Activated naive CD4-positive, alpha-beta T cell treated with anti-CD3 and anti-CD28 coated beads for 36 hours (primary cell): ENCODE measurements at places on chromosomes 5 and 9. TPM values are rescaled to one million over a fixed set of nuclear protein-coding genes. Genes with fewer than 3 reads are reported as not detected.

DNA sequence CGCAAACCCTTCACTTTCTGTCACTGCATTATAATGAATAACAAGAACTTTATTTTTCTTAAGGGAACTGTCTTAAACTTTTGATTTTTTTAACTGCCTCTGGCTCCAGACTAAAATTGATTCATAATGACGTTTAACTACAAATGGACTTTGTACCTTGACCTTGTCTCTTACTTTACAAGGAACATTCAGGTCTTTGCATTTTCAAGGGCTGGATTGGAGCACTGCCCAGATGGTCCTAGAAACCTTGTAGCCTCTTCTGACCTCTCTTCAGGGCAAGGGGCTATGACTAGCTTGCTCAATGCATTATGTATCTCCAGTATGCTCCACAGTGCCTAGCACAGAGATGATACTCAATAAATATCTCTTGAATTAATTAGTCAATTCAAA, 612.6 kb upstream of the CLINT1 start:
- no peak overlapping the region for H3K27ac ChIP-seq
- no peak overlapping the region for H3K4me3 ChIP-seq
- no peaks in the 10 kb centered on the region for H3K27me3 ChIP-seq
- H3K36me3 ChIP-seq, result no peaks in the 10 kb centered on the region

- peaks cover 3% of the 10 kb centered on the region for H3K27me3 ChIP-seq
- H3K4me3 ChIP-seq, result no peak overlapping the region
- H3K4me1 ChIP-seq, result no peaks in the 10 kb centered on the region
- no peaks in the 10 kb centered on the region for H3K36me3 ChIP-seq
- DNase-seq, result no peak
These were observed 31.6 kb downstream of the ABLIM3 start for GRCh38 chr5:149172709-149173505.

DNA sequence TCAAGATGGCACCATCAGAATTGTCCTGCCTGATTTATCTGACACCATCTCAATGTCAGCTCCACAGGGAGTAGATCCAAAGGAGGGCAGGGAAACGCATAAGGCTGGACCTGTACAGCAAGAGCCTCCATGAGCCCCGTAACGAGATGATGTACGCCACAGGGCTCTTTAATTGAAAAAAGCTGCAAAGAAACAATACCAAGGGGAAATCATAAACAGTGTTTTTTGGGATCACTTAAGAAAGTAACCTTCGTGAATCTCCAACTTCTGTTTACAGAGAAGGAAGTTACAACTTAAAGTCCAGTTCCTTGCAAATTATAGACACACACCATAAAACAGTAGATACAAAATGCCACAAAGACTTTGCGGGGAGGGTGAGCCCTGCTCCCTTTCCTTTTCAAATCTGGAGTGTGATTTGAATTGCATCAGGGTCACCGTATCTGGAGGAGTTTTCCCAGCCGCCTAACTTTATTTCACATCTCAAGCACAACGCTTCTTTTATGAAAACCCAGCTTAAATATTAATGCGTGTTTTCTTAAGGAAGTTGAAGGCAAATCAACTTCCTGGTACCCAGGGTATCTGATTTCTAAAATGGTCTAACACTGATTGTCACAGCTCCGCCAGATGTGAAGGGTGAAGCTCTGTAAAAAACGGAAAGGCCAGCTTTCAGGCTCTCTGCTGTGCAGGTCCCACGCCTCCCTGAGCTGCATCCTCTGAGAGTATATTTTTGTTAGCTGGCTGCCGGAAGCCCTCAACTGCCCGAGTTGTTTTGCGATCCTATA, 88.9 kb downstream of the EBF1 start:
- peaks cover 8% of the 10 kb centered on the region for H3K27me3 ChIP-seq
- DNase-seq, result no peak
- H3K4me1 ChIP-seq, result peaks cover 12% of the 10 kb centered on the region
- H3K4me3 ChIP-seq, result peak overlapping the region; percentile 23
- H3K27ac ChIP-seq, result no peak overlapping the region
- H3K36me3 ChIP-seq, result no peaks in the 10 kb centered on the region

DNA sequence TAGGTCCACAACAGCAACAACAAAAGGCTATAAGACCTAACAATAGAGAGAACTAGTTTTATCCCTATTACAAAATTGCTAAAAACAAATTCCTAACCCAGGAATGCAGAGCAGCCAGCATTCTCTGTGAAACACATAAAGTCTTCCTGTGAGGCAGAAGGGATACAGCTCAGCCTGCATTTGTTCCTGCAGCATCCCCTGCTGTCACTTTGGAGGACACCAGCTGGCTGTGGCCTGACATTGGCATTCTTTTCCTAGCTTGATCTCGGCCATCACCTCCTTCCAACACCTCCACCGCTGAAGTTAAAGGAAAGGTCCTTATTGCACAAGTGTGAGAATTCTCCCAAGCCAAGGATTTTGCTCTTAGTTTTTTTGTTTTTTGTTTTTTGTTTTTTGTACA, 186.1 kb downstream of the SNCAIP start:
- no peaks in the 10 kb centered on the region for H3K36me3 ChIP-seq
- H3K27ac ChIP-seq, result no peak overlapping the region
- H3K4me3 ChIP-seq, result no peak overlapping the region
- no peaks in the 10 kb centered on the region for H3K4me1 ChIP-seq
- H3K27me3 ChIP-seq, result peaks cover 2% of the 10 kb centered on the region
- DNase-seq, result no peak

GRCh38 chr9:36276781-36277181, 18.5 kb upstream of the GNE start:
- no peaks in the 10 kb centered on the region for H3K27me3 ChIP-seq
- no peak overlapping the region for H3K4me3 ChIP-seq
- no peak for DNase-seq
- no peaks in the 10 kb centered on the region for H3K4me1 ChIP-seq
- no peaks in the 10 kb centered on the region for H3K36me3 ChIP-seq

- DNase-seq, result no peak
- H3K36me3 ChIP-seq, result peaks cover 2% of the 10 kb centered on the region
- H3K27me3 ChIP-seq, result no peaks in the 10 kb centered on the region
- H3K4me3 ChIP-seq, result no peak overlapping the region
These were observed 241.5 kb downstream of the PAPPA start for GRCh38 chr9:116394894-116395698.

DNA sequence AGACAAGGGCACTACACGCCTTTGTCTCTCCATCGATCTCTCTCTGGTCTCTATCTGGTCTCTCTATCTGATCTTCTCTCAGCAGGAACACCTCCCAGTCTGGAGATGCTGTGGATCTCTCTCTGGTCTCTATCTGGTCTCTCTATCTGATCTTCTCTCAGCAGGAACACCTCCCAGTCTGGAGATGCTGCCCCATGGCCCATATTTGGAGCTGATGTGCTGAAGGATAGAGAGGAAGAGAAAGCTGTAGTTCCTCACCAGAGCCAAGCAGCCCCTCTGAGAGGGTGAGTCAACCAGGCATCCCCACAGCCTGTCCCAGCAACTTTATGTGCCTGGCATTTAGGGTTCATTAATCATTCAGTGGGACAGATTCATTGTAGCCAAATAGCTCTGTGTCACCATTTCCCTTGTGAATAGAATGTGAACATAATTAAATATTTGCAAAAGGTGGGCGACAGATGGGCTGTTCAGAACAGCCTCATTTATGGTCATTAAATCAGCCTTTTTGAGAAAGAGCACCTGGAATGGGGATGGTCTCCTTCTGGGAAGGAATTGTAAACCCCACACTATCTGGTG, 189.3 kb upstream of the MAST4 start:
- no peak overlapping the region for H3K4me3 ChIP-seq
- H3K36me3 ChIP-seq, result no peaks in the 10 kb centered on the region
- no peak for DNase-seq
- H3K4me1 ChIP-seq, result no peaks in the 10 kb centered on the region
- H3K27ac ChIP-seq, result no peak overlapping the region

DNA sequence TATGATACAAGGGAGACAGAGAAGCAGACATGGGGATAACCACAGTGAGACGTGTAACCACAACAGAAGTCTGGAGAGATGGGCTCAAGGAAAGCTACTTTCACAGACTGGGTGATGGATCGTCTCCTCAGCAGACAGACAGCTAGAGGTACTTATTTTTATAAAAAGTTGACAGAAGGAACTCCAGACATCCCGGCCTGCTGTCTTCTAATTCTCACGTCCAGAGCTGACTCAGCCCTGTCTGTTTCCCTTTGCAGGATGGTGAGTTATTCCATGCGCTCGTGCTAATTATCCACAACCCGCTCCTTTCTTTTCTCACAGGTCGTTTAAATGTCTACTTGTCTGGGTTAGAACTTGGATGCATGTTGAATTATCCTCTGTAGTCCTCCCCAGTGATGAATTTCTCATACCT, 304.5 kb downstream of the CWC27 start:
- H3K36me3 ChIP-seq, result no peaks in the 10 kb centered on the region
- H3K4me1 ChIP-seq, result peaks cover 6% of the 10 kb centered on the region
- no peaks in the 10 kb centered on the region for H3K27me3 ChIP-seq

GRCh38 chr9:109974918-109975276, 194.9 kb downstream of the PALM2AKAP2 start:
- H3K27ac ChIP-seq, result peak overlapping the region; percentile 82
- no peak overlapping the region for H3K4me3 ChIP-seq
- peaks cover 74% of the 10 kb centered on the region for H3K4me1 ChIP-seq
- no peak for DNase-seq
- no peaks in the 10 kb centered on the region for H3K36me3 ChIP-seq

- H3K27me3 ChIP-seq, result peaks cover 8% of the 10 kb centered on the region
- H3K36me3 ChIP-seq, result no peaks in the 10 kb centered on the region
- H3K27ac ChIP-seq, result no peak overlapping the region
- H3K4me1 ChIP-seq, result peaks cover 2% of the 10 kb centered on the region
- DNase-seq, result no peak
- no peak overlapping the region for H3K4me3 ChIP-seq
These were observed 55.9 kb upstream of the MYO10 start for GRCh38 chr5:16992006-16992405.

DNA sequence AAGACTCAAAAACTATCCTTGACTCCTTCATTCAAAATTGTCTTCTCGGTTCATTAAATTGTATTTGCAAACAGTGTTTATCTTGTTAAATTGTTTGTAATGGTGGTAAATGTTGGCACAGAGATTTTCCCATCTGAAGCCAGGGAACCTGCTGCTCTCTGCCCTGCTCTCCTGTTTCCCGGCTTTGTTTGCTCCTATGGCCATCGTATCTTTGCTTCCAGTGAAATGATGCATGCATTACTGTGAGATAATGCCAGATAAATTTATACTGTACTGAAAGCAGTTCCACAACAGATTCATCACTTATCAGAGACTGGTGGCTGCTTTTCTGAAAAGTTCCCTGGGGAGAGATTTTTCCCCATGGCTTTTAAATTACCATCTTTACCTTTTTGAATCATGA, 81.4 kb downstream of the CD180 start:
- no peak for DNase-seq
- no peak overlapping the region for H3K4me3 ChIP-seq
- H3K36me3 ChIP-seq, result peaks cover 26% of the 10 kb centered on the region
- no peaks in the 10 kb centered on the region for H3K27me3 ChIP-seq

DNA sequence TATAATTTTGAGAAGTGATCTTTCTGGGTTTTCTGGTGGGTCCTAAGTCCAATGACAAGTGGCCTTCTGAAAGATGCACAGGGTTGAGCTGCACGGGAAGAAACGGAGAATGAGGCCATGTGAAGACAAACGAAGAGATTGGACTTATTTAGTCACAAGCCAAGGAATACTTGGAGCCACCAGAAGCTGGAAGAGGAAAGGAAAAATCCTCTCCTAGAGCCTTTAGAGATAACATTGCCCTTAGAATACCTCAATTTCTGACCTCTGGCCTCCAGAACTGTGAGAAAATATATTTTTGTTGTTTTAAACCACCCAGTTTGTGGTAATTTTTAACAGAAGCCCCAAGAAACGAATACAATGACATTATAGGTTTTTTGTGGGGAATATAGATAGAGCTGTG, 360.5 kb upstream of the TARS1 start:
- H3K4me3 ChIP-seq, result no peak overlapping the region
- H3K27ac ChIP-seq, result no peak overlapping the region
- DNase-seq, result no peak
- no peaks in the 10 kb centered on the region for H3K36me3 ChIP-seq

DNA sequence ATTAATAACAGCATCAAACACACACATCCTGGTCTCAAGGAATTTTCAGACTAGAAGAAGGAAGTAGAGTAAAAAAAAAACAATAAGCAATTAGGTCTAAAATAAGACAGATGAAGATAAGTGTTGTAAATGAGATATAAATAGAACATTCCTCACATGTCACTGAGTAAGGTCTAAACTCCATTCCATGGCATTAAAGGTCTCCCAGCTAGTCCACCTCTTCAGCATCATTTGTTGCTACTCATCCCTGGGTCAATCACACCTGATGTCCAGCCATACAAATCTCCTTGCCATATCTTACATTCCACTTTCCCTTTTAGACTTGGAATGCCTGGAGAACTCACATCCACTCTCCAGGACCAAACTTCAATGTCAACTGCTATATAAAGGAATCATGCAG, 214.1 kb upstream of the KLF4 start:
- H3K4me1 ChIP-seq, result no peaks in the 10 kb centered on the region
- H3K27me3 ChIP-seq, result peaks cover 5% of the 10 kb centered on the region
- DNase-seq, result no peak

DNA sequence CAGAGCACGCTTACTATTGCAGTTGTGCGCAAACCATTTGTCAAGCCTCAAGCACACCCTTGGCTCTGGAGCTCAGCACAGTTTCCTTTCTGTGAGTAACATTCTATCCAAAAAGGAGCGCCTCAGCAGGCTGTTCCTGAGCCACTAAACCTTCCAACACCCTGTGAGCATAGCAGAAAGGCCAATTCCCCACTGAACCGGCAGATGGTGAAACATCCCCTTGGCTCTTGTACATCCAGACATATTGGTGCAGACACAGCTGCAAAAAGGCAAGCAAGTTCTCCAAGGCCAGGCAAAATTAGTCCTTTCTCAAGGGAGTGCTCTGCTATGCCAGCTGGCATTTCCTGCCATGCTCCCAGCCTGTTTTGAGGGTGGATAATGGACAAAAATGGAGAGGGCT, 44.1 kb upstream of the CEMIP2 start:
- H3K4me3 ChIP-seq, result no peak overlapping the region
- H3K27ac ChIP-seq, result no peak overlapping the region
- no peaks in the 10 kb centered on the region for H3K36me3 ChIP-seq
- no peak for DNase-seq

DNA sequence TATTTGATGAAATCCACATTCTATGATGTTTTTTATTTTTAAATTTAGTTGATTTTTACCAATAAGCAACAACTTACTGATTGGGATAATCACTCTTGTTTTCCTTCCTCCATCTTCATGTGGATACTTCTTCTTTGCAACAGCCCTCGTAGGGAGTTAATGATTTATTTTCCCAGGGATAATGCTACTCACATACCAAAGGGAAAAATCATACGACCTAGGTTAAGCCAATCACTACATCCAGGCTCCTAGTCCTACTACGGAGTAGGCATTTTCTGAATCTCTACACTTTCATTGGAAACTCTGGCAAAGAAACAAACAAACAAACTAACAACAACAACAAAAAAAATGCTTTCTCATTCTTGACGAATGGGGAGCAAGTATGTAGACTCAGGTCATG, 663.4 kb downstream of the PTPRD start:
- no peaks in the 10 kb centered on the region for H3K36me3 ChIP-seq
- no peak overlapping the region for H3K27ac ChIP-seq
- no peaks in the 10 kb centered on the region for H3K27me3 ChIP-seq
- no peaks in the 10 kb centered on the region for H3K4me1 ChIP-seq
- H3K4me3 ChIP-seq, result no peak overlapping the region

Gene NKD2
- 1.4 TPM for total RNA-seq

Gene RICTOR
- total RNA-seq, result 26.1 TPM

Gene LEAP2
- total RNA-seq, result 1.8 TPM

Gene SARDH
- total RNA-seq, result 7.7 TPM

Gene FIBCD1
- not detected for total RNA-seq

Gene SLC36A2
- not detected for total RNA-seq
